Vagina (tissue), 2 donors: ENCODE measurements at places on chromosomes 3 and 15. TPM values are rescaled to one million over a fixed set of nuclear protein-coding genes. Genes with fewer than 3 reads are reported as not detected.
A peak's percentile ranks its signal among the peaks of the same experiment; 100 is the strongest.

GRCh38 chr15:62141643-62142588 is 23.2 kb downstream of the C2CD4B start:
- H3K27ac ChIP-seq: no peak overlapping the region
- no peak overlapping the region for H3K4me3 ChIP-seq
- H3K4me1 ChIP-seq: no peaks in the 10 kb centered on the region
- no peaks in the 10 kb centered on the region for H3K27me3 ChIP-seq
- no peaks in the 10 kb centered on the region for H3K36me3 ChIP-seq

DNA sequence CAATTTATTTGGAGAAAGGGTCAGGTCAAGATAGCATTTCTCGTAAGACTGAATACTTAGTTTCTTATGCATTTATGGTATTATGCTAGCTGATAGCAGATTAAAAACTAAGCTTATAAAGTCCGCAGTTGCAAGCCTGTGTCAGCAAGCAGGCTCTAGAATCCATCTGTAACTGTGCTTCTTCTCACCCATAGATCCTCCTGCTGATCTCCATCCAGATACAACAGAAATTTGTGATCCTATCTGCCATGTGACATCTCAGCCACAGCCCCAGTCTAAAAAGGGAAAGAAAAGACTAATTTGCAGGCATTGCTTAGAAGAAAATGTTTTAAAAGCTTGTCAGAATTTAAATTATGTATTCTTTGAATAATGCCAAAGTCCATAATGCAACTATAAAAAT is 265.4 kb upstream of the CCDC54 start:
- H3K27me3 ChIP-seq: no peaks in the 10 kb centered on the region
- no peak overlapping the region for H3K27ac ChIP-seq
- H3K4me1 ChIP-seq: no peaks in the 10 kb centered on the region
- H3K36me3 ChIP-seq: no peaks in the 10 kb centered on the region

DNA sequence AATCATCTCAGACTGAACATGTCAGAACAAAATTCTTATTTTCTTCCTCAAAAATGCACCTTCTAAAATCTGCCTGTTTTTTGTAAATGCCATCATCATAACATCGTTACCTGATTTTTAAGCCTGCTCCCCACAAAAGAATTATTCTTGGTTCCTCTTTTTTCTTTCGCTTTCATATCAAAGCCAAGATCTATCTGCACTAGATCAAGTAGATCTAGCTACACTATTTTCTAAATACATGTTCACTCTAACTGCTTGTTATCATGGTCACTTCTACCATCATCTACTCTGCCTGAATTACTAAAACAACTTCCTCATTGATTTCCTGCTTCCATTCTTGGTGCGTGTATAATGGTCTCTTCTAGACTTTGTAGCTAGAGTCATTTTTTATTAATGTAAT is 217.7 kb downstream of the ARPP21 start:
- no peaks in the 10 kb centered on the region for H3K36me3 ChIP-seq
- DNase-seq: no peak
- H3K27ac ChIP-seq: no peak overlapping the region

DNA sequence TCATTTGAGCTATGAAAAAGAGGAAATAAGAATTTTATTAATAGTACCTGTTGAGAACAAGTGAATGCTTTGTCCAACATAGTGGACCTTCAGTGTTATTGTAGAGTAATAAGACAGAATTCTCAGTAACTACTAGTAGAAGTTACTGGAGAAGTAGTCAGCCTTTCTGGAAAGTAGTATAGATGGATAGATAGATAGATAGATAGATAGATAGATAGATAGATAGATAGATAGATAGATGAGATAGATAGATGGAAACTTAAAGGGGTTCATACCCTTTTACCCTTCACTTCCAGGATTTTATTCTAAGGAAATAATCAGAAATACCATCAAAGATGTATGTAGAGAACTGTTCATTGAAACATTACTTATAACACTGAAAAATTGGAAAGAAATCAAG is 5.2 kb downstream of the FAM162A start:
- DNase-seq: no peak
- H3K4me1 ChIP-seq: peaks cover 27% of the 10 kb centered on the region
- H3K27ac ChIP-seq: no peak overlapping the region
- H3K36me3 ChIP-seq: peaks cover 4% of the 10 kb centered on the region
- H3K4me3 ChIP-seq: no peak overlapping the region
- no peaks in the 10 kb centered on the region for H3K27me3 ChIP-seq

GRCh38 chr3:138112362-138112761 is 3.0 kb downstream of the DZIP1L start:
- H3K4me1 ChIP-seq: peaks cover 20% of the 10 kb centered on the region
- no peaks in the 10 kb centered on the region for H3K27me3 ChIP-seq
- DNase-seq: no peak
- no peak overlapping the region for H3K4me3 ChIP-seq
- H3K36me3 ChIP-seq: no peaks in the 10 kb centered on the region
- H3K27ac ChIP-seq: no peak overlapping the region

GRCh38 chr3:43086460-43087165 is 19.3 kb downstream of the POMGNT2 start:
- DNase-seq: peak; percentile 16
- H3K27ac ChIP-seq: no peak overlapping the region
- H3K4me3 ChIP-seq: no peak overlapping the region
- H3K27me3 ChIP-seq: no peaks in the 10 kb centered on the region

DNA sequence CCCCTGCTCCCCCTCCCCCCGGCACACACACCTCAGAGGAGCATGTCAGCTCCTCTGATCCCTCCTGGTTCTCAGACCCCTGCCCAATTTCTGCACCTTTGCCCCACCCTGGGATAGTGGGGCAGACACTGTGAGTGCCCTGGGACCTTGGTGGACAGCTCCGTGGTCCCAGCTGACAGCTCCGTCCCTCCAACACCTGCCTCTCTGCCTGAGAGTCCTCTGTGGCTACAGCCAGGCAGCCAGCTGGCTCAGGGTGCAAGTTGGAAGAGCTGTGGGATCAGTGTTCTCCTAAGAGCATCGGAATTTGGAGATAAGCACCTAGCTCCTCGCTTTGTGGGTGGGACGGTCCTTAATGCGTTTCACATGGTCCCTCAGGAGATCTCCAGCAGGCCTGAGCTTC is 43.7 kb upstream of the PGPEP1L start:
- H3K36me3 ChIP-seq: no peaks in the 10 kb centered on the region
- H3K4me1 ChIP-seq: no peaks in the 10 kb centered on the region
- H3K27ac ChIP-seq: no peak overlapping the region
- no peak overlapping the region for H3K4me3 ChIP-seq
- peak; percentile 82 for DNase-seq

DNA sequence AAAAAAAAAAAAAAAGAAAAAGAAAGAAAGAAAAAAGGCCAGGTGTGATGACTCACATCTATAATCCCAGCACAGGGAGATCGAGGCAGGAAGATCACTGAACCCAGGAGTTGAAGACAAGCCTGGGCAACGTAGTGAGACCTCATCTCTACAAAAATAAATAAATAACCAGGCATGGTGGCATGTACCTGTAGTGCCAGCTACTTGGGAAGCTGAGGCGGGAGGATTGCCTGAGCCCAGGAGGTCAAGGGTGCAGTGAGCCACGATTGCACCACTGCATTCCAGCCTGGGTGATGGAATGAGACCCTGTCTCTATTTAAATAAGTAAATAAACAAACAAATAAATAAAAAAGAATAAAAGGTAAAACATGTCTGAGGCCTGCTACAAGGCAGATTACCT is 39.3 kb upstream of the LACTB start:
- H3K27me3 ChIP-seq: no peaks in the 10 kb centered on the region
- H3K4me3 ChIP-seq: no peak overlapping the region
- no peaks in the 10 kb centered on the region for H3K4me1 ChIP-seq
- H3K27ac ChIP-seq: no peak overlapping the region
- H3K36me3 ChIP-seq: no peaks in the 10 kb centered on the region

DNA sequence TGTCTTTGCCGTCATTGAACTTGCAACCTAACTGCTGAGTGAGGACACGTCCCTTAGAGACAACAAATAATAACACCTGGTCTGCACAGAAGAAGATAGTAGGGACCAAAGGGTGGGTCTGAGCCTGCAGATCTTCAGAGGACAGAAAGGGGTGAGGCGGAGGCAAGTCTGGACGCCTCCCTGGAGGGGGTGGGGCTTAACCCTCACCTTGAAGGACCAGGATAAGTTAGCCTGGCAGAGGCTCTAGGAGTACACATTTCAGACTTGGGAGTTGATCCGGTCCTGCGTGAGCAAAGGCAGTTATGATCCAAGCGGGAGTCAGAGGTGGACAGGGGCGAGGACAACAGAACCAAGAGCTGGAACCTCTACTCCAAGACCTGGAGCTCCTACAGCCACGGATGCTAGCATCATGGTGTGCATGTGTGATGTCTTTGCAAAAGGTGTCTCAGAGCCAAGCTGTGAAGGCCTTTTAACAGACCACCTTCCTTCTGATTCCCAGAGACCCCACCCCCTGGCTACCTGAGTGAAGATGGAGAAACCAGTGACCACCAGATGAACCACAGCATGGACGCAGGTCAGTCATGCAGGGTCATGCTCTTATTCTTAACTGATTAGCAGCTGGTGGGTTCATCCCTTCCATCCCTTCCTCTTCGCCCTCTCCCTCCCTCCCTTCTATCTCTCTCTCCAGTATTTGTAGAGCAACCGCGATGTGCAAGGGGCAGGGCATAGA is 88.0 kb downstream of the AAGAB start:
- no peak for DNase-seq
- H3K4me1 ChIP-seq: peaks cover 70% of the 10 kb centered on the region
- H3K27ac ChIP-seq: peak overlapping the region; percentile 25
- no peaks in the 10 kb centered on the region for H3K27me3 ChIP-seq

- DNase-seq: no peak
- H3K27ac ChIP-seq: no peak overlapping the region
- no peaks in the 10 kb centered on the region for H3K27me3 ChIP-seq
- no peaks in the 10 kb centered on the region for H3K36me3 ChIP-seq
Measured at GRCh38 chr3:178673529-178673928, 137.3 kb downstream of the KCNMB2 start.

GRCh38 chr3:14210843-14211594 is 32.4 kb downstream of the LSM3 start:
- H3K27ac ChIP-seq: no peak overlapping the region
- DNase-seq: no peak
- H3K4me1 ChIP-seq: no peaks in the 10 kb centered on the region
- H3K4me3 ChIP-seq: no peak overlapping the region
- no peaks in the 10 kb centered on the region for H3K36me3 ChIP-seq

GRCh38 chr15:57528940-57529565 is 62.7 kb upstream of the MYZAP start:
- DNase-seq: no peak
- H3K36me3 ChIP-seq: no peaks in the 10 kb centered on the region
- no peak overlapping the region for H3K27ac ChIP-seq

- no peaks in the 10 kb centered on the region for H3K36me3 ChIP-seq
- H3K4me1 ChIP-seq: peaks cover 48% of the 10 kb centered on the region
- H3K4me3 ChIP-seq: peak overlapping the region; percentile 17
- no peak for DNase-seq
- H3K27me3 ChIP-seq: no peaks in the 10 kb centered on the region
Measured at GRCh38 chr3:42071904-42072812, 19.0 kb upstream of the TRAK1 start.

The NOP10 gene
- total RNA-seq: 150 TPM

The TERB2 gene
- total RNA-seq: not detected

The MORF4L1 gene
- 170 TPM for total RNA-seq

The PSTPIP1 gene
- total RNA-seq: 13.3 TPM

The SPTBN5 gene
- 0.49 TPM for total RNA-seq

The C3orf20 gene
- total RNA-seq: 0.49 TPM

The FBXW12 gene
- total RNA-seq: not detected

The MFGE8 gene
- total RNA-seq: 513 TPM
